ENCODE measurements at places on chromosomes 11 and 22.

- no peak for DNase-seq
Measured at GRCh38 chr11:67211656-67212436, 54.4 kb upstream of the GRK2 start.

DNA sequence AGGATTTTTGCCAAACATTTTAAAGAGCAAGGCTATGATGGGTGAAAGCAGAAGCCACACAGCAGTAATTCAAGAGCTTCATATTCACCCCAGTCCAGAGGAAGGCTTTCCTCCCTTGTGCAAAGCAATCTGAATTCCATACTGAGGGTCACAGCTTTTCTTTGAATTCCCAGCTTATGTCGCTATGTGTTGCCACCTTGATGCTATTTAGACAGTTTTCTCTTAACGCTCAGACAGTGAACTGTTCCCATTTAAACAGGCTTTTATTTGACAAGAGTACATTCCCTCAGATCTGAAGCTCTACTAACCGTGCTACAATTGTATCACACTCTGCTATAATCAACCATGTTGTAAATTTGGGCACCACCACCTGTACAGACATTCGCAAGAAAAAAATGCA lies 279.7 kb downstream of the CADM1 start:
- no peak for DNase-seq

- no peak for DNase-seq
Measured at GRCh38 chr22:50032941-50033601, 20.5 kb upstream of the IL17REL start.

- DNase-seq, result no peak
Measured at GRCh38 chr11:118180300-118180703, 3.9 kb upstream of the SCN2B start.

GRCh38 chr11:113045146-113045545 lies 83.9 kb downstream of the NCAM1 start:
- no peak for DNase-seq

GRCh38 chr22:22928666-22929380 lies 41.2 kb downstream of the IGLL5 start:
- DNase-seq, result peak; percentile 65

DNA sequence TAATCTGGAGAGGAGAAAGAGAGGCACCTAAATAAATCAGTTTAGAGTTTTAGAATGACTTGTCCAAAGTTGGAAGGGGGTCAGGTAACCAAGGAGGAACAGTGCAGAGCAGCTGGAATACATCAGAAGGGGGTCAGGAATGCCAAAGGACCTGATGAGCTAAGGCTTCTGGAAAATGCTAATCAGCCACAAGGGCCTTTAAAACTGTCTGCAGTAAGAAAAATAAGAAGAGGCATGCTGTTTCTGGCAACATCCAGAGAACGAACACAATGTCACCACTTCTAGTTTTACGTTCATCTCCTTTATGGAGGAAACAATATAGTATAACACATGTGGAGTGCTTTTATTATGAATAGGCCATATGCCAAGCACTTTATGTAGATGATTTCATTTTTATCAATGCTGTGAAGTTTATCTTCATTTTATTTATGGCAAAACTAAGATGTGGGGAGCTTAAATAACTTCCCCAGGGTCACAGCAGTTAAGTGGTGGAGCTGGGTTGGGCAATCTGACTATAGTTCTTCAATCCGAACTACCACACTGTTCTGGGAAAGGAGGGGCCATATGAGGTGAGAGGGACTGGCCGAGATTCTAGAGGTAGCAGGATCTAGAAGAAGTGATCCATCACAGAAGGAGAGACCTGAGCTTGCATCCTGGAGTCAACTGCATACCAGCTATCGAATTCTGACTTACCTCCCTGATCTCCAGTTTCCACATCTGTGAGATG lies 22.6 kb downstream of the ACO2 start:
- no peak for DNase-seq

- peak; percentile 69 for DNase-seq
Measured at GRCh38 chr22:33401291-33401690, 343.1 kb upstream of the SYN3 start.

- no peak for DNase-seq
Measured at GRCh38 chr11:4763096-4763495, 6.6 kb downstream of the OR51F1 start.

- DNase-seq, result no peak
Measured at GRCh38 chr11:11380883-11381282, 27.8 kb upstream of the CSNK2A3 start.

- no peak for DNase-seq
Measured at GRCh38 chr11:69481393-69481844, at the start of gene LINC01488. TSS of gene LINC01488 (plus strand) at chr11:69481663.

DNA sequence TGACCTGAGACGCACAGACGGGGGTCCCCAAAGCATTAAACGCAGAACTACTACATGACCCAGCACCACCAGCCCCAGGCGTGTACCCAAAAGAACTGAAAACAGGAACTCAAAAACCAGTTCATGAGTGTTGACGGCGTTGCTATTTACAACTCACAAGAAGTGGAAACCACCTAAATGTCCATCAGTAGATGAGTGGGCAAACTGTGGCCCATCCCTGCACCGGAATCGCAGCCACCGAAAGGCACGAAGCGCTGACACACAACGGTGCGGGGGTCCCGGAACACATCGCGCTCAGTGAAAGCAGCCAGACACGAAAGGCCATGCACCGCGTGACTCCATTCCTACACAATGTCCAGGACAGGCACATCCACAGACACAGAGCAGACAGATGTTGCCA lies 79.2 kb downstream of the TRMU start:
- DNase-seq, result no peak

GRCh38 chr11:31824879-31825837 lies 14.0 kb upstream of the PAX6 start:
- peak; percentile 8 for DNase-seq

GRCh38 chr22:44698531-44699421 lies 3.2 kb upstream of the PRR5 start:
- peak; percentile 77 for DNase-seq

GRCh38 chr11:131977231-131977630 lies 606.8 kb downstream of the NTM start:
- no peak for DNase-seq

DNA sequence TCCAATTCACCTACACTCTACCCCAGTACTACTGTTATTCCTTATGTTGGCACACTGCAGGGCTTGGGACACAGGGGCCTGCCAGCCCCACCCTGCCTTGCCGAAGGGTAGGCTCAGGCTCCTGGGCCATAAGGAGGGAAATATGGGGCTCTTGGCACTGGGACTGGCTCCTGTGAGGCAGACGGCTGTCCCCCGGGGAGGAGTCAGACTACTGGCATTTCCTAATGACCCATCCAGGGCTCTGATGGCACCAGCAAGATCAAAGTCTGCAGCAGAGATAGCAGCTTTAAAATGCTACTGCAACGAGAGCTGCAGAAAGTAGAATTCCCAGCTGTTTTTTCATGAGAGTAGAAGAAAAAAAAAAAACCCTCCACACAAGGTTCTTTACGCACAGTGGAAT lies 42.2 kb upstream of the CYP2D6 start:
- DNase-seq, result no peak

- DNase-seq, result no peak
Measured at GRCh38 chr11:1230456-1231395, 7.9 kb downstream of the MUC5B start.

GRCh38 chr11:134481135-134481534 lies 69.1 kb upstream of the B3GAT1 start:
- no peak for DNase-seq

GRCh38 chr11:127454856-127455255 lies 454.3 kb upstream of the KIRREL3 start:
- no peak for DNase-seq

- no peak for DNase-seq
Measured at GRCh38 chr11:131095511-131096185, 179.4 kb upstream of the SNX19 start.

GRCh38 chr11:11555208-11555607 lies 66.6 kb downstream of the GALNT18 start:
- DNase-seq, result no peak

- DNase-seq, result no peak
Measured at GRCh38 chr11:128311742-128312719, 275.3 kb downstream of the ETS1 start.

DNA sequence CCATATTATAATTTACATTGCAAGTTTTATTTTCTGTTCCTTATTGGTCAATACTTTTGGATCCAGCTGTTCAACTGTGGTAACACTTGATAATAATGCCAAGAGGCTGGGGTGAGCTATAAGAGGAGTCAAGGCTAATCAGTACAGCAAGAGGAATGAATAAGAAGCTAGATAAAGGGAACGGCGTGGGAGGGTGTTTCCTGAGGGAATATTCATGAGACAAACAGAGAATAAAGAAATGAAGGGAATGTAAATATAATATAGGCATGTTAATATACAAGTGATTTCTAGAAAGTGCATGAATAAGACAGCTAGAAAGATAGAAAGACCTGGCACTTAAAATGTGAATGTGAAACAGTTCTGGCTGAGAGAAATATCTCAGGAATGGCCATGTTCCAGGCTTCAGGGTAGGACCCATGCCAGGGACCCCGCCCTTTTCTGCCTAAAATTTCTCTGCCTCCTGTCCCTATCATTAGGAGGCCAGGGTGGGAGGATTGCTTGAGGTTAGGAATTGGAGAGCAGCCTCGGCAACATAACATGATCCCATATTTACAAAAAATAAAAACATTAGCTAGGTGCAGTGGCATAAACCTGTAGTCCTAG lies 3.9 kb downstream of the OR51B4 start:
- no peak for DNase-seq

DNA sequence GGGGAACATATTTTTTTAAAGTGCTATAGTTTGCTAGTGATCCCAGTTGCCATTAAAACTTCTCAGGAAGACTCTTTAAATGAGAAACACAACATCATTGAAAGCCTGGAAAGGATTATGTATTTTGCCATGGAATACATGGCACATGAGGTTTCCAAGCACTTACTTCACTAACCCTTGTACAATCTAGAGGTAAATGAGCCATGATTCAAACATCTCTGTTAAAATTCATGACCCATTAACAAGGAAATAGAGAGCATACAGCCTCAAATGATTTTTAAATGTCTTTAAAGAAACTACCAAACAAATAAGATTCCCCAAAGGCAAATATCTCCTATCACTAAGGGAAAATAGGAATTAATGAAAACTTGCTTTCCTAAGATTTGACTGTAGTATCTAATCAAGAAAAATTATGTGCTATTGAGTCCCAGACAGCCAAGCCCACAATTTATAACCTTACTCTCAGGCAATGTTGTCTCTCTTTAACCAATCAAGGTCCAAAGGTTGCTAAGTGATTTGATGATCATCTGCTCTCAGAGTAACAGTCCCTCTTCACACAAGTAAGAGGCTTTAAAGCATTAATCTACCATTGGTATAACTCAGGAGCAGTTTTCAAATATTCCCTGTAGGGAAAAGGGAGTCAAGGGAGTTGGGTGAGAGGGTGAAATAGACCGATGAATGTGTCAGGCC lies 92.0 kb upstream of the DDI1 start:
- DNase-seq, result no peak

DNA sequence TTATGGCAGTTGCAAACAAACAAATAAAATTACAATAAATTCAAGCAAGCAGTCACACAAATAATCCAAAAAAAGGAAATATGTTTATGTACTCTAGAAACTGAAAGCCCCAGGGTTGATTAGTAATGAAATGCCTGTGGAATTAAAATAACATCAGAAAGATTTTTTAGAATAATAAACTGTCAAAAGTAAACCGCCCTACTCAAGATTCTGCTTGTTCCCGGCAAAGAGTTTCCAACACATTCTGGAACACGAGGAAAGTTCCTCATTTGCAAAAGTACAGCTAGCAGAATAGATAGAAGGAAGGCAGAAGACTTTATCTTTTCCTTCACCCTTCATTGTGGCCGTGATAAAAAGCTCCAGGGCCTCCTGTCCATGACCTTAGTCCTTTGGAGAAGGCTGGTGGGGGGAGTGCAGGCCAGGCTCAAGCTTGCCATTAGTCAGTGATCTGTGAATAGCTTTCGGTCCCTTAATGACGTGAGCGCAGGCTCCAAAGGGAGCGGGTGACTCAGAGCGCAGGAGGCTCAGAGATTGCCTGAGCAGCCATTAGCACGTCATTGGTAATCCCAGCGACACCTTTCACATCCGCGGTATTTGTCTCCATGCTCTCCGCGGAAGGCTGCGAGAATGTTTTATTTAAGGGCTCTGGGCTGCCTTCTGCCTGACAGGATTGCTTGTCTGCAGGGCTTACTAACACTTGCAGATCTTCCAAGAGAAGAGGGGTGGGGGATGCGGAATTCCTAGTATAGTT lies 458.3 kb downstream of the METTL15 start:
- DNase-seq, result peak; percentile 72

DNA sequence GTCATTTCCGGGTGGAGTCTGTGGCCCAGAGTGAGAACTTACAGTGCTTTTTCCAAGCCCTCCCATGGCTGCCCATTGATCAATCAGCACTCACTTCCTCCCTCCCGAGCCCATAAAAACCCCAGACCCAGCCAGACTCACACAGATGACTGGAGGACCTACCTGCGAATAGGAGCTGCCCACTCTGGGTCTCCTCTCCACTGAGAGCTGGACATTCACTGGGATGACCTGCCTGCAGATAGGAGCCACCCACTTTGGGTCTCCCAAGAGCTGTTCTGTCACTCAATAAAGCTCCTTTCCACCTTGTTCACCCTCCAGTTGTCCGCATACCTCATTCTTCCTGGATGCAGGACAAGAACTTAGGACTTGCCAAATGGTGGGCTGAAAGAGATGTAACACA lies 56.0 kb upstream of the B3GNT6 start:
- no peak for DNase-seq

DNA sequence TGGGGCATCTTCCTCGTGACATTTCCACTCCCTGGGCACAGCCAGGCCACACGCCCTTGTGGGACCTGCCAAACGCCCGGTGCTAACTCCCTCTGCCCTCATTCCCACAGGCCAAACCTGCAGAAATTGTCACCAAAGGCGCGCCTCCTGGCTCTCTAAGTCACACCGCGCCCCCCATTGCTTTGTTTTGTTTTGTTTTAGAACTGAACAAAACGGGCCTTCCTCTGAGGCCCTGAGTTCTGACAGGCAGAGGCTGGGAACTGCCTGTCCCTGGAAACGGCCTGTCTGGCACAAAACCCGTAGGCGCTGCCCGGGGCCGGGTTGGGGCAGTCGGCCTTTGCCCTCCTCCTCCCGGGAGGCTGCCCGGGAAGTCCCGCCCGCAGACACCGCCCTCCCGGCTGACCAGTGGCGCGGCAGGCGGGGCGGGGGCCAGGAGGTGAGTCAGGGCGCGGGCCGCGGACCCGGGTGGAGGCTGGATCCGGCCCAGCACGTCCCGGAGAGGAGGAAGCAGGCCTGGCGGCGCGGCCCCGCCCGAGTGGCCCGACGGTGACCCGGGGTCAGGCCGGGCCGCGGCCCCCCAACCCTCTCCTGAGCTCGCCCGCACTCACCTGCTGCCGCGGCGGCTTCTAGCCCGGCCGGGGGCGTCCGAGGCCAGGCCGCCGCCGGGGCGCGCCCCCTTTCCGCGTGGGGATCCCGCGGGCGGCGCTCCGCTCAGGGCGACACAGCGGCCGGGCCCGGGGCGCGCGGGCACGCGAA lies 465 bp downstream of the SUN2 start:
- peak; percentile 92 for DNase-seq

DNA sequence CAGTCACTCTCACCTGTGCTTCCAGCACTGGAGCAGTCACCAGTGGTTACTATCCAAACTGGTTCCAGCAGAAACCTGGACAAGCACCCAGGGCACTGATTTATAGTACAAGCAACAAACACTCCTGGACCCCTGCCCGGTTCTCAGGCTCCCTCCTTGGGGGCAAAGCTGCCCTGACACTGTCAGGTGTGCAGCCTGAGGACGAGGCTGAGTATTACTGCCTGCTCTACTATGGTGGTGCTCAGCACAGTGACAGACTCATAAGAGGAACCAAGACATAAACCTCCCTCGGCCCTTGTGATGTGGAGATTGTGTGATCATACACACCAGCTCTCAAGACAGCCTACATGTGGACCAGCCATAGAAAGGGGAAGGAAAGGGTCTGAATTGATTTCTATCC lies 113.3 kb downstream of the ZNF280B start:
- DNase-seq, result no peak

GRCh38 chr11:17077240-17077519 lies 287 bp downstream of the RPS13 start:
- DNase-seq, result peak; percentile 34

Data from hepatic stellate cell (primary cell).